NCI-H2171 treated with DMSO at 0.1 percent for 48 hours (cell line): ENCODE measurements at places on chromosomes 11 and 22.
A peak's percentile ranks its signal among the peaks of the same experiment; 100 is the strongest.

DNA sequence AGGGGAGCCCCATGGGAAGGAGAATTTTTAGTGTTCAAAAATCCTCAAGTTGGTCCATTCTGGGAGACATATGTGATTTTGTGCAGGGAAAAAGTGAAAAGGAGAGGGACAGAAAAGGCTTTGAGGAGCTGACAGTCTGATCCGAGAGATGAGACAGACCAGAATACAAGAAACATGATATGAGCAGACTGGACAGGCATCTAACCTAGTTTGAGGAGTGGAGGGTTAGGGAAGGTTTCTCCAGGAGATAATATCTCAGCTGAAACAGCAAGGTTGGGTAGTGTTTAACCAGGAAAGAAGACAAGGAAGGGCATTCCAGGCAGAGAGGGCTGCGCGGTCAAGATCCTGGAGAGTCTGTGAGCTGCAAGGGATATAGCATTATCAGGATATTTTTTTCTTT is 101.4 kb upstream of the NCAM1 start:
- no peak for DNase-seq

DNA sequence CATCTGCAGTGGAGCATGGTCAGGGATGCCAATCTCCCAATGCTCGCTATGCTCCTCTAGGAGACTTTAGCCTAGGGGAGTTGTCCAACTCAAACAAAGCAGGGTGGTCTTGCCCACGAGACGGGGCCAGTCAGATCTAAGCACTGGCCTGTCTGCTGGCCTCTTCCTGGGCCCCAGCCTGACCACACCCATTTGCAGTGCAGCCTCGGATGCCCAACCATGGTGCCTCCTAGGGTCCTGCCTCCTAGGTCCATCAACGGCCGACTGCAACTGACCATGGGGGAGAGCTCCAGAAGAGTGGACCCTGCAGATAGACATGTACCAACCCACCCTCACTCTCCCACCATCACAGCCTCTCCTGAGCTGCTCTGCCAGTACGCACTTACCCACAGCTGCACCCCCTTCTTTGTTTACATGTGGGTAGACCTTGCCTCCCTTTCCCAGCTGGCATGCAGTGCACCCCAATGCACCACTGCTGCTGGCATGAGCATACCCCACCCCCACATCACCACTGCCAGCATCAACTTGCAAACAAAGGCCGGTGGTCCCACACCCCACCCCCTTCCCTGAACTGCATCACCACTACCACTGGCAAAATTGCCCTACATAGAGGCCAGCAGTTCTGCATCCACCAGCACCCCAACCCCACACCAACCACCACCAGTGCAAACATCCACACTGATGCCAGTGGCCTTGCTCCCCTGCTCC is 27.6 kb upstream of the ARL14EP start:
- no peak for DNase-seq

GRCh38 chr11:14650064-14650463 is 6.5 kb downstream of the PDE3B start:
- DNase-seq = no peak

GRCh38 chr22:19121631-19122142 is 525 bp downstream of the DGCR2 start:
- peak; percentile 17 for DNase-seq

GRCh38 chr11:113279591-113279990 is 34.8 kb upstream of the TTC12 start:
- no peak for DNase-seq

DNA sequence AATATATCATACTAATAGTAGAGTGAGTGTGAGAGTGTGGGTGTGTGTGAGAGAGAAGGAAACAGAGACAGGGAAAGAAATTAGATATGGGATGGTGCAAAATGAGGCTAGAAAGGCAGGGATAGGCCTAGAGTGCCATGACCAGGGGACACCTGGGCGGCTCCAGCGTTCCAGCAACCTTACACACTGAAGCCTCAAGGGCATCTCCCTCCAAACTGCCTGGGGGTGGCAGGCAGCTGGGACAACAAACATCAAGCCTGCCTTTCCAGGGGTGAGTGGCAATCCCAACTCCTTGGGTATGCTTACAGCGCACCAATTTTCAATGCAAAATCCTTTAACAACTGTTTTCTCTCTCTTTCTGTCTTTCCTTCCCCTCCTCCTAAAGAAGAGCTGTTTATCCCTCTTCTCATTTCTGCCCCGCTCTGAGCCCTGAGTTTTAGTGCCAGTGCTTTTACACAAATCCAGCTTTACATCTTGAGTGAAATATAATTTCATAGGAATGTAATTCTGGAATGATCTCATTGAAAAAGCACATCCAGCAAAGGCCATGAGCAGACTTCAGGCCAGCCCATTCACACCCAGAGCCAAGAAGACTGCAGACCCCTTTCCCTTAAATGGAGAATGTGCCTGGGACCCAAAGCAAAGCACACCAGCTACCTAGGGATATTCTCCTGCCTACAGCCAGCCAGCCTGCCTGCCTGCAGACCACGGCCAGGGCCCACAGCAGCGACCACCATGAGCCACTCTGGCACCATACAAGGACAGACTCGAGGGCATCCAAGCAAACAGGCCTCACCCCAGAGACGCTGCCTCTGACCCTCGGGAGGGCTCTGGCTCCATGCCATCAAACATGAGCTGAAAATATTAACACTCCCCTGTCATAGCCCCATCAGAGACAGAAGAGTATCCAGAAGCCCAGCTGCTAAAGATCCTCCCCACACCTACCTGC is 90.3 kb downstream of the RPL27A start:
- DNase-seq = no peak

DNA sequence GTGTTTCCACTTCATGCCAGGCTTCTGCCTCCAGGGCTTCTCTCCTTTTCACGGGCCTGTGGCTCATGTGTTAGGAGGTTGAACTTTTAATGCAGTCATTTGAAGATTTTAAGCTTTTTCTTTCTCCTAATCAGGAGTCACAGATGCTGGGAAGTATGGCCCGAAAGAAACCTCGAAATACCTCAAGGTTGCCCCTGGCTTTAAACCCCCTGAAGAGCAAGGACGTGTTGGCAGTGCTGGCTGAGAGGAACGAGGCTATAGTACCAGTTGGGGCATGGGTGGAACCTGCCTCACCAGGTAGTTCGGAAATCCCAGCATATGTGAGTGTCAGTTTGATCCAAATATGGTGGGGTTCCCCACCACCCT is 571 bp downstream of the CCDC15 start:
- no peak for DNase-seq

GRCh38 chr22:35310556-35311550 is 11.2 kb downstream of the TOM1 start:
- DNase-seq = no peak

DNA sequence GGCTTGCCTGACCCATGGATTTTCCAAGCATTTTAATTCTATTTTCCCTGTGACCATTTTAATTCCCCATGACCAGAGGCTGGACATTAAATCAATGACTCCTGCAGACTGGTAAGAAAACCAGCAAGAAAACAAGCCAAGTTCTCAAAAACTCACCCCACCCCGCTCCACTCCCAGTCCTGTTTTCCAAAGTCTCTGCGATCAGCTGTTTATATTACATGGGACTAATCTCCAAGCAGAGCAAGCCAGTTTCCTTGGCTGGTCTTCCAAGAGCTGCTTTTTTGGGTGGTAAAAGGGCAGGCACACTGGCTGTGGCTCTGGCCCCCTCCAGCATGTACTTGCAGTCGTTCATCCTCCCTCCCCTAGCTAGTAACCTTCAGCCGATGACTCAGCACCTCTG is 97.9 kb downstream of the RRAS2 start:
- no peak for DNase-seq

- DNase-seq = no peak
Observed at GRCh38 chr11:116874251-116874650, 36.8 kb upstream of the APOA1 start.

GRCh38 chr22:31241936-31242335 is 29.8 kb downstream of the LIMK2 start:
- DNase-seq = no peak

DNA sequence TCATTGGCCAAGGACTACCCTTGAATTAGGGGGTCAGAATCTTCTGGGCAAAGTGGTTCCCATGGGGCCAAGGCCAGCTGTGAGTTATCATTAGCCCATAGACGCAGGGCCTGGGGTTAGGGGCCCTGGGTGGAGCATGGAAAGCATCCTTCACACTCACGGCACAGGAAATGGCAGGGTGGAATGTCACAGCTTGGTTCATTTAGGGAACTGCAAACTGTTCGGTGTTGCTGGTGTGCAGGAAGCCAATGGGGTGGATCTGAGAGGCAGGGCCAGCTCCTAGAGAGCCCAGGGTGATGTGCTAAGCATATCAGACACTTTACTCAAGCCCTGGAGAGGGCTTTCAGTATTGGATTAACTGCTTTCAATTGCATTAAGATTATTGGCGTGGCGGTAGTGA is 42.9 kb downstream of the TECTA start:
- DNase-seq = no peak

DNA sequence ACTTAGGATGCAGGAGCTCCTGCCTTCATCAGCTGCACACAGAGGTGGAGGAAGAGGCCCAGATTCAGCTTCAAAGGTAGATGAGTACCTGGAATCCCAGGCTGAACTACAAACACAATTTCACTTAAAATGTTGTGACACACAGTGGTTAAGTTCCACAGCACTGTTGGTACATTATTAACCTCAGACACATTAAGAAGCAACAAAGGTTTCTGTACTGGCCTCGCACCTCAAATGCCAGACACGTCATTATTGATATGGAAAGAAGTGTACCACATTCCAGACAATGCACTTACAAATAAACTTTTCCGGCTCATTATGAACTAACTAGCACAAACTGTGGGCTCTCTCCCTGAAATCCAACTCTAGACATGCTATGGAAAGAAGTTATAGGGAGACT is 34.6 kb downstream of the PRDM10 start:
- no peak for DNase-seq

- peak; percentile 75 for DNase-seq
Observed at GRCh38 chr11:115503083-115503885, 931 bp downstream of the CADM1 start.

DNA sequence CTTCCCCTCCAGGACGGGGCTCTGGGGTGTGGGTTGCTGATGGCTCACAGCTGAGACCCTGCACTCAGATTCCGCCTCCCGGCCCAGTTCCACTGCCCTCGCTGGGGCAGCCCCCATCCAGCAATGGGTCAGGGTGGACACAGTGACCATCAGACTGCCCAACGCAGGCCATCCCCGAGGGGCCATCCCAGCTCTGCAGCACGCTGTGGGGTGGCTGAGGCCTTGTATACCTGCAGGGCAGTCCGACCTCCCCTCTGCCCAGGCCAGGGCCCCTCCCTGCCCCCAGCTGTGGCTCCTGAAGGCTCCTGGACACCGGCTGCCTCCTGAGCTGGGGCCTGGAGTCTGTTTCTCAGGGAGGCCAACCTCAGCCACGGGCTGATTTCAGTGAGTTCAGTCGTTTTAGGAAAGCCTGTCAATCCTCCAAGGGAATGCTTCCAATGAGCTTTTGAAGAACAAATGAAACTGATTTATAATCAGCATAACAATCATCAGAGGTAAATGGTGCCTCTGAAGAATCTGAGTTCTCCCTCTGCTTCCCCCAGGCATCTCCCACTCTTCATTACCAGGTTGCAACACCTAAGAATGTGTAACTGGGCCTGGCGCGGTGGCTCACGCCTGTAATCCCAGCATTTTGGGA is 95.1 kb downstream of the CELSR1 start:
- DNase-seq = no peak

GRCh38 chr11:19101796-19102520 is 15.0 kb upstream of the ZDHHC13 start:
- DNase-seq = no peak

DNA sequence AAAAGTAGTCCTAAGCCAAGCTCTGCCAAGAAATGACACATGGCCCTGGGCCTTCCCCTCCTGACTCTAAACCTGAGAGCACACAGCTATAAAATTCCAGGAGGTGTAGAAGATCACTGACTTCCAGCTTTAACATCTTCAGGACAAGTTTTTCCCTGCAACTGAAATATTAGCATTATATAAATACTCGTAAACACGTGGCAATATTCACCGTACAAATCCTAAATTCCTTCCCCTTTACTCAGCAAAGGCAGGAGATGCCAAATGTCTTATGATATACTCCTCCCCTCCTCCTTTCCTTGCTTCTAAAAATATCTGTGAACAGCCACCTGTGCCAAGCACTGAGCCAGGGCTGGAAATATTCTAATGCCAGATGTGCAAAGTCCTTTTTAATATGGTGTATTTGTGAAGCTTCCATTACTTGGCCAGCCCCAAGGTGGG is 194.0 kb downstream of the LARGE1 start:
- no peak for DNase-seq

DNA sequence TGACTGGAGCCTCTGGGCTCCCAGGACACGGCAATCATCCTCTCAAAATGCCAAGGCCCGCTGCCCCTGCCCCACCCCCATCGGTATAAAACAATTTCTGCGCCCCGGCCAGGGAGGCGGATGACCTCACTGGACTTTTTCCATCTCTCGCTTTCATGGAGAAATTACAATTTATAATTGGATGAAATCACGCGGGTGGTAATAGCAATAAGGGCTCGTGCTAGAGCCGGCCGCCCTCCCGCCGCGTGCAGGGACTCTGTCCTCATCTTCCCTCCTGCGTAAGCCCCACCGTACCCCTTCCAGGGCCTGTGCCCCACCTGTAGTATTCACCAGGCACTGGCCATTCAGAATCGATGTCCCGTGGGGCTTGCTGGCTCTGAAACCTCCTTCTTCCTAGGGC is 64.5 kb downstream of the MACROD1 start:
- DNase-seq = no peak

GRCh38 chr11:120130176-120130980 is 7.5 kb downstream of the TRIM29 start:
- DNase-seq = no peak

- no peak for DNase-seq
Observed at GRCh38 chr11:12168114-12168513, 57.7 kb downstream of the MICAL2 start.

DNA sequence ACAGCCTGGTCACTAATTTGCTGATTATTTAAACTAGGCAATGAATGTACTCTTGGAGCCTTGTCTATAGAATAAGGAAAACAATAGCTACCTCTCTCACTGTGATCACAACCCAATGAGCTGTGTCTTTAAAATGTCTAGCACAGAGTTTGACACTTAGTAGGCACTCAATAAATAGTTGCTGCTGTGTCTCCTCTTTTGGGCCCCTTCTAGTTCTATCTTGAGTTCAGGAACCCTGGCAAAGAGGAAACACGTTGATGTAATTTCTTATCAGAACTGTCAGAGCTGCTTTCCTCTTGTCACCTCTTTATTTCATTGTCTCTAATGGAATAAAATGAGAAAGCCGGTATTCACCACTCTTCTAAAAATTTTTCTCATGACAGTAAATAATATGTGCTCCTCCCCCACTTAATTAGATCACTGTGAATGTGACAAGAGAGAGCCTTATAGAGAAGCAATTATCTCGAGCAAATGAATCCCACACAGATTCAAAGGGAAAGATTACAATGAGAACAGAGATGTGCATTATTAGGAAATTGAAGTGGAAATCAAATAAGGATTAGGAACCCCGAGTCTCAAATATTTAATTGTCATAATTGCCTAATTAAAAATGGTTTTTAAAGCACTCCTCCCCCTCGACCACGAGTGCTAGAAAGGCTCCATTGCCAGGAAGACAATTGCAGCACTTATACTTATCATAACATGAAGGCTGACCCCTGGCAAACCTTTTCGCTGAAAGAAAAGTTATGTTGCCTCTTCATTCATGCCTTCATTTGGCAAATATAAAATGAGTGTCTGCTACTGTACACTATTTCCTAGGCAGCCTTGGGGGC is 175.0 kb upstream of the BDNF start:
- DNase-seq = no peak

- DNase-seq = no peak
Observed at GRCh38 chr11:59532620-59533019, 21.3 kb downstream of the OR4D9 start.

GRCh38 chr22:36584666-36585065 is 55.7 kb upstream of the EIF3D start:
- peak; percentile 84 for DNase-seq

GRCh38 chr11:8371516-8371884 is 107.8 kb upstream of the LMO1 start:
- no peak for DNase-seq
